ENCODE measurements at places on chromosomes 4 and X.

GRCh38 chrX:103101299-103102042 lies 8.5 kb upstream of the NXF3 start:
- DNase-seq: no peak

DNA sequence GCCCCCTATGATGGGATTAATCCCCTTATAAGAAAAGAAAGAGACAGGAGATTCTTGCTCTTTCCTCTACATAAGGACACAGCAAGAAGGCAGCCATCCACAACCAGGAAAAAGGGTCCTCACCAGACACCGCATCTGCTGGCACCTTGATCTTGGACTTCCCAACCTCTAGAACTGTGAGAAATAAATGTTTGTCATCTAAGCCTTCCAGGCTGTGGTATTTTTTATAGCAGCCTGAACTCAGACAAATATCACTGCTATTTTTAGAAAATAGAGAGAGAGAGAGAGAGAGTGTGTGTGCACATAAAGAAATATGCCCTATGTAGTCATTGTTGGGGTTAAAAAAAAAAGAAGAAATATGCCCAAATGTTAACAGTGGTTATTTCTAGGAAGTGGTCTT lies 104.2 kb downstream of the PAPSS1 start:
- no peak for DNase-seq

DNA sequence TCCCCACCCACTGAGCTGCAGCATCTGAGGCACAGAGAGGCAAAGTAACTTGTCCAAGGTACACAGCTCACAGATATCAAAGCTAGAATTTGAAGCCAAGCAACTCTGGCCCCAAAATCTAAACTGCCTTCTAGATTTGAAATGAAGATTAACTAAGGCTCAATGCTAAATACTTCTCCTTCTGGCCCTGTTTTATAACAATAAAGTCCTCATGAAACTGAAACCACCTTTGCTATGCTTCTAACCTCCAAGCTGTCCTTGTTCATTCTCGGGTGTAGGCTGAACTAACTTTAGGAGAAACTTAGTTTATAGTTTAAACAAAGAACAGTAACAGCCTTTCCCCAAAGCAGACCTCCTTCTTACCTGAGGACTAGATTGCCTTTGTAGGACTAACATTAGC lies 93.6 kb downstream of the DCTD start:
- no peak for DNase-seq

DNA sequence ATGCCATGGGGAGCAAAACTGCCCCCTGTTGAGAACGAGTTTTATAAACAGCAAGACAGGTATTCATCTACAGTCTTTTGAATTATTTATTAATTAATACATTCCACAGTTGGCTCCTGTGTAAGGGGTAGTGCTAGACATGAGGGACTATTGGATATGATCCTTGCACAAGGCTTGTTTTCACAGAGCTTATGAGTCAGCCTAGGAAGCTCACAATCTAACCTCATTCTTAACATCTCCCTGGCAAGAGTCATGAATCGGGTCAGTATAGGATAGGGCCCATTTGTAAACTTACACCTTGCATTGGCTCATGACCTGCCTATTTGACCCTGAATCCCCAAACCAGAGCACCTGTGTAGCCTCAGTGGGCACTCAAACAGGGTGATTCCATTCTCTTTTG lies 209.1 kb upstream of the HCCS start:
- no peak for DNase-seq

- no peak for DNase-seq
Measured at GRCh38 chrX:75989806-75990590, 182.9 kb upstream of the PBDC1 start.

DNA sequence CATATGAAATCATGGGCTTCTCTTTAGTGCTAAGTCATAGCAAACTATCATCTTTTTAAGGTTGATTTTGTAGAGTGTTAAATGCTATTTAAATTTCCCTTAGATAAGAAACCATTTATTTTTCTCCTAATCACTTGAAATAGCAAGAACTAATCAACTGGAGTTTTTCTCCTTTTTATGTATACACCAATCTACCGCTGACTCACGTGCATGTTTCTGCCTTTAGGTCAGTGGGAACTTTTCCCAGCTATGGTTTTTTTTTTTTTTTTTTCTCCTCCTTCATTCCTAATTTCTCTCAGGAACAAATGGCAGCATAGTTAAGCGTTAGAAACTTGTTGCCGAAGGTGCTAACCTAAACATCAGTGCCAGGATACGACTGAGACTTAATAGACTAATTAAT lies 176.4 kb downstream of the BMPR1B start:
- DNase-seq: no peak

DNA sequence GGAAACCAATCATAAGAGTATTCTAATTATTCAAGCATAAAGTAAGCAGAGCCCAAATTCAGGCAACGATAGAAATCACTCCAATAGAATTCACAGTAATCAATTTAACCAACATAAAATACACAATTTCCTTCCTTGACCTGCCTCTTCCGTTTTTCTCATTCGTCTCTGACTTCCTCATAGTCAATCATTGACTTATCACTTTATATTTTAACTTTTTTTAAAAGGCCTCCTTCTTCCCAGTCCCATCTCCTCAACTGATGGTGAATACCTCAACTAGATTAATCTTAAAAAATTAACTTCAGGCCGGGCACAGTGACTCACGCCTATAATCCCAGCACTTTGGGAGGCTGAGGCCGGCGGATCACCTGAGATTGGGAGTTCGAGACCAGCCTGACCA lies 13.3 kb downstream of the CNOT6L start:
- DNase-seq: no peak

- no peak for DNase-seq
Measured at GRCh38 chrX:16653424-16653823, 3.5 kb downstream of the S100G start.

GRCh38 chr4:146582864-146583263 lies 55.8 kb upstream of the POU4F2 start:
- no peak for DNase-seq

DNA sequence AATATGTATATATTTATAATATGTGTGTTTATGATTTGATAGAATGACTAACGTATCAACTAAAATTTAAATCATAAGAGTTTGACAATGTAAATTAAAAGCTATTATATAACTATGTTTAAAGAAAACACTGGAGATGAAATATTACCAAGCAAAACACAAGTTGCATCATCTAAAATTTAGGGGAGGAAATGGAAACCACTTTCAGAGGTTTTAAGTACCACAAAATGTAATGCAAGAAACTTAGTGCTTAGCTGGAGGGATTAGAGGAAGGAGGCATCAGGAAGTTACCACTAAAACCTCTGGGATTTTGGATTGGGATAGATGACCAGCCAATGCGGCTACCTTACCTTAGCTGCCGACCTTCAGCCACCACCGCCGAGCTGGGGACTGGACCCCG lies 1192.1 kb upstream of the PRKX start:
- DNase-seq: no peak

DNA sequence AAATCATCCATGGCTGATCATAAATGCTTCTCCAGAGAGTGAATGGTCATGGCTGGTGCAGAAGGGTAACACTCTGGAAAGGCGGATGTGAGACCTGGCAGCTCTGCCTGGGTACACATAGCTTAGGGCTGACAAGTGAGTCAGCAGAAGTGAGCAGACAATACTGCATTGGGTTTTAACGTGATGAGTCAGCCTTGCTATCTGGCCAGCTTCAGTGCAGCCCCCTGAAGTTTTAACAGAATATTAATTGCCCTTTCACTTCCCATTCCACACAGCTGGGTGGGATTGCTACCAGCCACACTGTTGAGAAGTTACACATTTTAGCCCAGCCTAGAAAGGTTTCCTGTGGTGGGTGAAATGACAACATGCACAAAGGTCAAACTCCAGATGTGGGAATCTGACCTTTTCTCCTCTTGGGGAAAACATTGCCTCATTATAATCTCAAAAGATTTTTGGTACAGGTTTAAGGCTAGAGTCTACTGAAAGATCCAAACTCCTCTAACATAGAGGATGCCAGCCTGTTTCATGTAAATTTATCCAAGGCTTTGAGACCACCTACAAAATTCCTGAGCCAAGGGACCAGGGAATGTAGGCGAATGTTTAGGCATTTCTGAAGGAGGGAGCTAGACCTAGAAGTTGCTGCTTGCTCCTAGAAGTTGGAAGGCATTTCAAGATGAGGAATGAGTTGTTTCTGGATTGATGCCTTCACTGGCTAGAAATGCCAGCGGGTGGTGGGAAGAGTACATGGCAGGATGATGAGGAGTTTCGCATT lies 230.3 kb upstream of the PGRMC2 start:
- no peak for DNase-seq

DNA sequence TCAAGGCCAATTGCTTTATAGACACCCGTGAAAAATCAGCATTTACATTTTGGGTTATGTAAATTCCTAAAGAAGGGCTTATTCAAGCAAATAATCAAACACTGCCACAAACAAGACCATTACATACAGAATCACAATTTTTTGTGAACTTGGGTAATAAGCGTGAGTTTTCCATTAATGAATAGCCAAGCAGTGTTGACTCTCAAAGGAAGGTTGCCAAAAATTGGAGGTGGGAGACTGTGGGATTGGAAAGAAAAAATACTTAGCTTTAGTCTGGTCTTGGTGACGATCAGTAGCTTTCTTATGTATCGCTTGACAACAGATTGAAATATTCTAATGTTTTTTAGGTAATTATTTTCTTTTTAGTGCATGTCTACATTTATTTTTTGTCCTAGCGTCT lies 20.9 kb downstream of the LRRC66 start:
- DNase-seq: no peak

DNA sequence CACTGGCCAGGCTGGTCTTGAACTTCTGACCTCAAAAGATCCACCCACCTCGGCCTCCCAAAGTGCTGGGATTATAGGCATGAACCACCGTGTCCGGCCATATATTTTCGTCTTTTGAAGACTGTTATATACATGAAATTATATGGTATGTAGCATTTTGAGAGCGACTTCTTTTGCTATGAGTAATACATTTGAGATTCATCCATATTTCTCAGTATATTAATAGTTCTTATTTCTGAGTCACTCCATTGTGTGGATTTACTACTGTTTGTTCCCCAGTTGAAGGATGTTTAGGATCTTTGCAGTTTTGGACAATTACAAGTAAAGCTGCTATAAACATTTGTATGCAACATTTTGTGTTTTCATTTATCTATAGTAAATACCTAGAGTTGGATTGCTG lies 34.9 kb downstream of the GNL3L start:
- no peak for DNase-seq

GRCh38 chr4:78809928-78810835 lies 34.0 kb downstream of the BMP2K start:
- no peak for DNase-seq

DNA sequence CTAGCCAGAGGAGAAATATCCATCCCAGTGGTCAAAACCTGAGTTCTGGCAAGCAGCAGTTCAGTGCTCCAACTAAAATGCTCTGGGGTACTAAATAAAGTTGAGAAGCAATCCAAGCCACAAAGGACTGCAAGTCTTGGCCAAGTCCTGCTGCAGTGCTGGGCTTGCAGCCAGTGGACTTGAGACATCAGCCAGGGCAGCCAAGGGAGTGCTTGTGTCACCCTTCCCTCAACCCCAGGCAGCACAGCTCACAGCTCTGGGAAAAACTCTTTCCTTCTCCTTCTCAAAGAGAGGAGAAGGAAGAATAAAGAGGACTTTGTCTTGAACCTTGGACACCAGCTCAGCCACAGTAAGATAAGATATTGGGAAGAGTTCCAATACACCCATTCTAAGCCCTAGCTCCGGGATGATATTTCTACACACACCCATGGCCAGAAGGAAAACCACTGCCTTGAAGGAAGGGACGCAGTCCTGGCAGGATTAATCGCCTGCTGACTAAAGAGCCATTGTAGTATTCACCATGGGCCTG lies 99.8 kb downstream of the PTCHD1 start:
- no peak for DNase-seq

- no peak for DNase-seq
Measured at GRCh38 chrX:17848545-17849265, 12.4 kb downstream of the RAI2 start.

DNA sequence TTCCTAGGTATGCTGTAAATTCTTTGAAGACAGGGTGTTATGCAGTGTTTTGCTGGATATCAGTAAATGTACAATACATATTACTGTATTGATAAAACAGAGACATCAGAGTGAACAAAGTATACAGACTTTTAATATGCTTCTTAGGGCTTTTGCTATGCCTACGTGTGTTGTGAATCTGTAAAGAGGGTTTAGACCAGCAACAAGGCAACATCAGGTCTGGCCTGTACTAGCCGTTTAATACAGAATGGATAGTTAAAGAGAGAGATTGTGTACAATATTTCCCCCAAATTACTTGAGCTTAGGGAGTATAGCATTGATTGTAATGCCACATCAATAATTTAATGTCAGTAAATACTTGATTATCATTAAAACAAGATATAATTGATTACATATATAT lies 75.2 kb downstream of the PAQR3 start:
- no peak for DNase-seq

DNA sequence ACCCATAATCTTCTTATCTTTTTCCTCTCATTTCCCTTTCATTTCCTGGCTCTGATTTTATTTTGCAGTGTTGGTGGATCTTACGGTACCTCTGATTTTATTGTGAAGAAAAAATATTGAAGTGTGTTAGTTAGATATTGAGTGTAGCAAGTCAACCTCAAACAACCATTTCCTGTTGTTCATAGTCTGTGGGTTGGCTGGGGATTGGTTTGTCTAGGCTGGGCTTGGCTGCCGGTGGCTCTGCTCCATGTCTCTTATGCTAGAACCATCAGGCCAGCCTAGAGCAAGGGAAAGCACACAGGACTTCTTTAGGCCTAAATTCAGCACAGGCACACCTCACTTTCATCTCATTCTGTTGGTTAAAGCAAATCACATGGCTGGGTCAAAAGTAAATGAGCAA lies 383.1 kb upstream of the LCORL start:
- DNase-seq: no peak

DNA sequence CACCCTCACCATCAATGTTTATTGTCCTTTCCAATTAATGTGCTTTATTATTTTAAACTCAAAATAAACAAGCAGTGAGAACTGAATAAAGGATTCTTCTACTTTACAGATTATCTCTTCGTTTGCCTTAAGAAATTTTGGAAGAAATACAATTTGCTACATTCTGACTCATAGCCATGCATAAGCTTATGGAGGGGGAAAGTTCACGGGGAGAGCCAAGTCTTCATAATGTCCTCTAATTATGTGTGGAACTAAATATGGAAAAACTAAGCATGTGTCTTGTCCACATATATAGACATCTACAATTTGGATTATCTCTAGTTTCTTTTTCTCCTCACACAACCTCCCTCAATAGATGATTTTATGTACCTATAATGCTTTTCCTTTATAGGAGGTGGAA lies 17.5 kb downstream of the CXCL13 start:
- DNase-seq: no peak

All from stimulated activated CD8-positive, alpha-beta memory T cell treated with anti-CD3 and anti-CD28 coated beads, Interleukin-4, amount 100 ng/mL, for 24 hours (primary cell).